ENCODE measurements at places on chromosomes 6 and 20. TPM values are rescaled to one million over a fixed set of nuclear protein-coding genes. Genes with fewer than 3 reads are reported as not detected.

COL21A1 gene
- polyA plus RNA-seq = 1.6 TPM

RAD21L1 gene
- polyA plus RNA-seq = not detected

CTCFL gene
- polyA plus RNA-seq = 0.02 TPM

HEY2 gene
- 1.9 TPM for polyA plus RNA-seq

TMEM74B gene
- polyA plus RNA-seq = 2.3 TPM

TOX2 gene
- polyA plus RNA-seq = 13.5 TPM

BMP6 gene
- 17.3 TPM for polyA plus RNA-seq

IPCEF1 gene
- polyA plus RNA-seq = 1.6 TPM

PLN gene
- 1.6 TPM for polyA plus RNA-seq

APOM gene
- polyA plus RNA-seq = 2.2 TPM

IP6K3 gene
- polyA plus RNA-seq = 1.3 TPM

FOXC1 gene
- polyA plus RNA-seq = 2.2 TPM

C6orf52 gene
- polyA plus RNA-seq = 2.5 TPM

MCM8 gene
- polyA plus RNA-seq = 2.0 TPM

FAM83C gene
- not detected for polyA plus RNA-seq

DNA sequence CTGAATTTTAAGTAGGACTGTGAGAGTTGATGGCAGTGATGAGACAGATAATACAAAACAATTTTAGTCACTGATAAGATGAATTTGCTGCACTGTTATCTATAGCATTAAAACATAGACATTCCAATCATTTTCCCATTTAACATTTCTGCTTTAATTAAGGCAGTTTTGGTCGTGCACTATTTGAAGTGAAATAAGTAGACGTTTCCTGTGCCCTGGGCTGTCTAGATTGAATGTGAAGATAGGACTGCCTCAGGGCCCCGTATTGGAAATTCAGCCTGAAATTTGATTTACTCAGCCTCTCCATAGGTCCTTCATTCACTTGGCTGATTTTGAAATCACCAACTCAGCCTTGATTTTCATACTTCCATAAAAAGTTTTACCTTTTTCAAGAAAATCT is 48.3 kb downstream of the ARID1B start:
- H3K4me3 ChIP-seq = no peak overlapping the region
- peaks cover 6% of the 10 kb centered on the region for H3K36me3 ChIP-seq
- no peaks in the 10 kb centered on the region for H3K27me3 ChIP-seq

DNA sequence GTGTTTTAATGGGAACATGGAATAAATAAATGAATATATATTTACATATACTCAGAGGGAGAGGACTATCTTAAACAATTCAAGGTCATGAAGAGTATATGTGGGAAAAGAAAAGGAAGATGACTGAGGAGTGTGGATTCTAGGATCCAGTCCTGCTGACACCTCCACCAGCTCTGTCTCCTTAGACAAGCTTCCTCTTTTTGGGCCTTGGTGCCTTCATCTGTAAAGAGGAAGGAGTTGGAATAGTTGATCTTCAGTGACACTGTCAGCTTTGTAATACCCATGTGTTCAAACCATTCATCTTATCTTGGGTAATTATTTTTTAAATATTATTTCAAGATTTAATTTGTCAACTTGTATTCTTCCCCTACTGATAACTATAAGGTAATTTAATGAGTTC is 338.0 kb downstream of the ADGRB3 start:
- H3K4me3 ChIP-seq = no peak overlapping the region
- H3K27ac ChIP-seq = no peak overlapping the region
- no peak for DNase-seq
- H3K4me1 ChIP-seq = no peaks in the 10 kb centered on the region
- H3K36me3 ChIP-seq = no peaks in the 10 kb centered on the region

- H3K27me3 ChIP-seq = no peaks in the 10 kb centered on the region
- H3K27ac ChIP-seq = no peak within 1 kb of the TSS
- H3K36me3 ChIP-seq = peaks cover 8% of the 10 kb centered on the region
- H3K4me3 ChIP-seq = no peak within 1 kb of the TSS
Measured at GRCh38 chr6:36023996-36024795, at the start of gene SLC26A8. TSS of gene SLC26A8 (minus strand) at chr6:36024641. CDS start at chr6:36019707, 4,934 bp downstream.

DNA sequence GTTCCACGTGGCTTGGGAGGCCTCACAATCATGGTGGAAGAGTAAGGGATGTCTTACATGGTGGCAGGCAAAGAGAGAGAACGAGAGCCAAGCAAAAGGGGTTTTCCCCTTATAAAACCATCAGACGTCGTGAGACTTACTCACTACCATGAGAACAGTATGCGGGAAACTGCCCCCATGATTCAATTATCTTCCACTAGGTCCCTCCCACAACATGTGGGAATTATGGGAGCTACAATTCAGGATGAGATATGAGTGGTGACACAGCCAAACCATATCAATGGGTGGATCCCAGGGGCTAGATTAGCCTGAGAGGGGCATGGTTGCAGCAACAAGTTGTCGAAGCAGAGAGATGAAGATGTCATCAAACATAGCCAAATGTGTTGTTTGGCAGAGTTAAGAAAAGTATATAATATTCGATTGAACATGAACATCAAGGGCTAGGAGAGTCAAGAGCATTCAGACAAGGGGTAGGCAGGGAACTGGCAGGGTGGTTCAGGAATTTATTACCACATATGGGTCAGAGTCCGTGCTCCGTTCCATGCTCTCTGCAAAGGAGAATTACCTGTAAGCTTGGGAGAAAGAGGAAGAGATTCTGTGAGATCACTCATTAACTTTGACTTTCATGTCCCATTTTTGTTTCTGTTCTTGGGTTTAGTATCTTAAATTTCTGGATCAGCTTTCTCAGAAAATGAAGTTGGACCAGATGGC is 98.8 kb downstream of the CCDC170 start:
- H3K4me3 ChIP-seq = no peak overlapping the region
- no peaks in the 10 kb centered on the region for H3K36me3 ChIP-seq
- H3K27ac ChIP-seq = no peak overlapping the region

- no peak overlapping the region for H3K4me3 ChIP-seq
- no peaks in the 10 kb centered on the region for H3K4me1 ChIP-seq
- no peak for DNase-seq
- no peaks in the 10 kb centered on the region for H3K36me3 ChIP-seq
- no peaks in the 10 kb centered on the region for H3K27me3 ChIP-seq
Measured at GRCh38 chr6:40977695-40978094, 61.3 kb downstream of the UNC5CL start.

- no peaks in the 10 kb centered on the region for H3K4me1 ChIP-seq
- DNase-seq = no peak
- no peak overlapping the region for H3K4me3 ChIP-seq
- no peaks in the 10 kb centered on the region for H3K27me3 ChIP-seq
- H3K36me3 ChIP-seq = no peaks in the 10 kb centered on the region
- no peak overlapping the region for H3K27ac ChIP-seq
Measured at GRCh38 chr6:165049362-165049761, 260.0 kb downstream of the C6orf118 start.

- DNase-seq = peak; percentile 29
- no peak overlapping the region for H3K4me3 ChIP-seq
- H3K27me3 ChIP-seq = no peaks in the 10 kb centered on the region
- no peaks in the 10 kb centered on the region for H3K4me1 ChIP-seq
Measured at GRCh38 chr6:167849846-167850459, 23.2 kb downstream of the AFDN start.

DNA sequence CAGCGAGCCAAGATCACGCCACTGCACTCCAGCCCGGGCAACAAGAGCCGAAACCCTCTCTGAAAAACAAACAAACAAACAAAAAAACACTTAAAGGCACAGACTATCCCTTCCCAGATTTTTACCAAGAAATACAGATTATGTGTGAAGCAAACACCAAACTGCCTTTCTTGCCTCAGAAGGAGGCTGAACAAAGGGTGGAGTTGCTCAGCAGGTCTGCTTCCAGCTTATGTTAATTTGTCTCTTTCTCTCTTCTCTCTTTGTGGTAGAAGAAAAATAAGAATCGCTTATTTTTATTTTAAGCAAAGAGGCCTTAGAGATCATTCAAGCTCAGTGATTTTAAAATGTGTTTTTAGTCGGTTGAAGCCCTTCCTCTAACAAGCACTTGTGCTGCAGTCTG is 14.2 kb downstream of the TUBB2A start:
- no peak overlapping the region for H3K4me3 ChIP-seq
- no peaks in the 10 kb centered on the region for H3K27me3 ChIP-seq
- H3K36me3 ChIP-seq = peaks cover 29% of the 10 kb centered on the region
- DNase-seq = no peak
- no peaks in the 10 kb centered on the region for H3K4me1 ChIP-seq
- no peak overlapping the region for H3K27ac ChIP-seq

GRCh38 chr6:108944707-108945680 is 96.8 kb downstream of the ARMC2 start:
- no peaks in the 10 kb centered on the region for H3K36me3 ChIP-seq
- H3K27me3 ChIP-seq = no peaks in the 10 kb centered on the region
- H3K4me3 ChIP-seq = no peak overlapping the region
- H3K27ac ChIP-seq = peak overlapping the region; percentile 89
- peaks cover 44% of the 10 kb centered on the region for H3K4me1 ChIP-seq

DNA sequence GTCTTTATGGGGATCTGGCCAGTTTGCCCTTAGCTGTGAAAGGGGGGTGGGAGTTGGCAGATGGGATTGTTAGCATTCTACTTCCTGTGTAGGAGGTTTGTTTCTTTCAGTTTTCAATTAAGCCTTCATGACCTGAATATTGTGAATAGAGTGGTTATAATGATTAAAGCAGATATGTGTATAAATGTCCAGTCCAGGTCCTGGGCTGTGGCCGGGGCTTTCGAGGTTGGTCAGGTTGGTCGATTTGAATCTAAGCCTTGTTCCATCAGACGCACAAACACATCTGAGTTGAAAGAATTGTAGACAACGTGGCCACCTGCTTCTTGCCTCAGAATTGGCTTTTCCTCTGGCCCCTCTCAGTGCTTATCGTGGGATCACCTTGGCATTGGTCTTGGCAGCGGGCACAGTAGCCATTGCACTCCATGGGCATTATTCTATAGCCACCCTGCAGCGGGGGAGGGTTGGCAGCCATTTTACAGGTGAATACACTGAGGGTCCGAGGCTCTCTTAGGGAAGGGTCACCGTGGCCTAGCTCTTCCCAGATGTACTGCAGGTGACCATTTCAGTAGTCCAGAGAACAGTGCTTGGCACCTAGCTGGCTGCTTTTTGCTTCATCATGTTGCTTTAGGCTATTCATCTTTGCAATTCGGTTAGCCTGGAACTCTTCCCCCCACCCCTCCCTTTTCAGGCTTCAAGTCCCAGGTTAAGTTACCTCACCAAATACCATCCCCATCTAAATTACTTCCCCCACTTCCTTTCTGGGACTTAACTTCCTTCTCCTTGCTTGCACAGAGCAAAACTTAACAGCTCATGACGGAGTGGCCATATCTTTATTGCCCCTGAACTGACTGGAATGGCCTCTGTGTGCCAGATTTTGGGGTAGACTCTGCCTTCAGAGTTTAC is 1.1 kb downstream of the RNF114 start:
- H3K4me1 ChIP-seq = peaks cover 12% of the 10 kb centered on the region
- H3K27me3 ChIP-seq = no peaks in the 10 kb centered on the region
- H3K27ac ChIP-seq = peak overlapping the region; percentile 80
- peak overlapping the region; percentile 83 for H3K4me3 ChIP-seq
- H3K36me3 ChIP-seq = peaks cover 3% of the 10 kb centered on the region

GRCh38 chr6:161443848-161444247 is 170.0 kb upstream of the AGPAT4 start:
- no peak overlapping the region for H3K27ac ChIP-seq
- no peak overlapping the region for H3K4me3 ChIP-seq
- peaks cover 13% of the 10 kb centered on the region for H3K4me1 ChIP-seq
- no peaks in the 10 kb centered on the region for H3K36me3 ChIP-seq
- H3K27me3 ChIP-seq = no peaks in the 10 kb centered on the region

GRCh38 chr20:19968466-19969073 is 48.6 kb upstream of the NAA20 start:
- H3K4me1 ChIP-seq = peaks cover 4% of the 10 kb centered on the region
- no peak for DNase-seq

DNA sequence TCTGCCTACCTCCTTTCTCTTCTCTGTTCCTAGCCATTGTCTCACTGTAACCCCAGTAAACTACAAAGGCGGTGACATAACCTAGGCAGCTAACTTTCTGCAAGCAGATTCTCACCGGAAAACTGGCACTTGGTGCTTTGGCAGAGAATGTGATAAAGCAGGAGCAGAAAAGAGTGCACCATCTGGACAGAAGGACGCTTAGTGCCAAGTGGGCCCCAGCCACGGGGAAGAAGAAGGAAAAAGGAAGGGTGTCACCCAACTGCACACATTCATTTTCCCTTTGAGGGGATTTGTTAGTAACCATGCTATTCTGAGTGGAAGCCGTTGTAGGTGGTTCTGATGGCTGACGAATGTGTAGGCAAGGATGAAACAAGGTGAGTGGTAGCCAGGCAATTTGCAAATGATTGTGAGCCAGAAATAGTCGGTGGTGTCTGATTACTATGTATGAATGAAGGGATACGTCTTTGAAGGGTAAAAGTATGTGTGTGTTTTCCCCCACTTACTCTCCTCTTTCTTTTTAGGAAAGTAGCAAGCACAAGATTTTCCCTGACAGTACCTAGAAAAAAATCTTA is 148.3 kb upstream of the STXBP5 start:
- no peaks in the 10 kb centered on the region for H3K27me3 ChIP-seq
- no peak for DNase-seq
- H3K36me3 ChIP-seq = no peaks in the 10 kb centered on the region
